HFFc6 (cell line): ENCODE measurements at places on chromosomes 5 and 9.
A peak's percentile ranks its signal among the peaks of the same experiment; 100 is the strongest.

GRCh38 chr9:113851873-113852272 lies 24.2 kb upstream of the ZNF618 start:
- no peak for DNase-seq
- no peak overlapping the region for H3K4me3 ChIP-seq
- H3K36me3 ChIP-seq: peaks cover 10% of the 10 kb centered on the region

- peaks cover 4% of the 10 kb centered on the region; the same call in 1 of the 2 replicates for H3K36me3 ChIP-seq
- peaks cover 10% of the 10 kb centered on the region for H3K4me1 ChIP-seq
- no peak overlapping the region for H3K4me3 ChIP-seq
- H3K27me3 ChIP-seq: peaks cover 3% of the 10 kb centered on the region
- no peak overlapping the region for H3K27ac ChIP-seq
- no peak for DNase-seq
Measured at GRCh38 chr9:96299823-96300222, 2.2 kb downstream of the HSD17B3 start.

GRCh38 chr9:137836831-137837241 lies 40.7 kb upstream of the CACNA1B start:
- no peaks in the 10 kb centered on the region for H3K4me1 ChIP-seq
- no peak overlapping the region for H3K4me3 ChIP-seq
- H3K27ac ChIP-seq: no peak overlapping the region
- peaks cover 17% of the 10 kb centered on the region for H3K36me3 ChIP-seq
- H3K27me3 ChIP-seq: no peaks in the 10 kb centered on the region

DNA sequence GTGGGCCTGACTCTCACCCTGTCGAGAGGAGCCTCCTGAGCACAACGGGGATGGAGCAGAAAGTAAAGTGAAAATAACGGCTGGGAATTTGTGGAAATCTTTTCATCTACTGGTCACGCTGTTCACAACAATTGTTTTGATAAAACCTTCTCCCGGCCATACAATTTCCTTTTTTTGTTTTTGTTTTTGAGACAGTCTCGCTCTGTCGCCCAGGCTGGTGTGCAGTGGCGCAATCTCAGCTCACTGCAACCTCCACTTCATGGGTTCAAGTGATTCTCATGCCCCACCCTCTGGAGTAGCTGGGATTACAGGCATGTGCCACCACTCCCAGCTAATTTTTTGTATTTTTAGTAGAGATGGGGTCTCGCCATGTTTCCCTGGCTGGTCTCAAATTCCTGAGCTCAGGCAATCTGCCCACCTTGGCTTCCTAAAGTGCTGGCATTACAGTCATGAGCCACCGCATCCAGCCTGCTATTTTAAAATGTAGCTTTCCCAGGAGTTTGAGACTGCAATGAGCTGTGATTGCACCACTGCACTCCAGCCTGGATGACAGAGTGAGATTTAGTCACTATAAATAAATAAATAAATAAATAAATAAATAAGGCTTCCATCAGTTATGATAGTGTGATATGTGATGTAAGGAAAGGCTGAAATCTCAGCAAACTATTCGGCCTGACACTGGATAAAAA lies 73.5 kb upstream of the PTGER4 start:
- H3K27me3 ChIP-seq: no peaks in the 10 kb centered on the region; the same call in 1 of the 2 replicates
- H3K4me3 ChIP-seq: no peak overlapping the region
- no peak overlapping the region; the same call in 1 of the 2 replicates for H3K27ac ChIP-seq

DNA sequence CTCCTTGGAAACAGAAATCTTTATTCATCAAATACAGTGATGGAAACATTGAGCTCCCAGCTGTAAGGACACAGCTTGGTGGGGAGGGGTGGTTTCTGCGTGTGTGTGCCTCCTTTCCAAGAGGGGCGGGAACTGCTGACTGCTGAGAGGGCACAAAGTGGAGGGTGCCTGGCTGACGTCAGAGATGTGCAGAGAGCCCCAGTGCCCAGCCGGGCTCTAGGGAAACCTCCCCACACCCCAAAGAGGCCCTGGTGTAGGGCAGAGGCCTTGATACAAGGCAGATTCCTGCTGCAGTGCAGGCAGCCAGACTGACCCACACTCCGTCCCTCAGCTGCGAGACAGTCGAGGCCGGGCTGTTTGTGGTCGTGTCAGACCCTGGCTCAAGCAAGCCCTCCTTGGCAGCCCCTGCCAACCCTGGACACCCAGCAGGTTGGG lies 191.0 kb downstream of the CACNA1B start:
- no peaks in the 10 kb centered on the region; the same call in 1 of the 2 replicates for H3K36me3 ChIP-seq
- H3K4me3 ChIP-seq: no peak overlapping the region
- no peak overlapping the region for H3K27ac ChIP-seq

DNA sequence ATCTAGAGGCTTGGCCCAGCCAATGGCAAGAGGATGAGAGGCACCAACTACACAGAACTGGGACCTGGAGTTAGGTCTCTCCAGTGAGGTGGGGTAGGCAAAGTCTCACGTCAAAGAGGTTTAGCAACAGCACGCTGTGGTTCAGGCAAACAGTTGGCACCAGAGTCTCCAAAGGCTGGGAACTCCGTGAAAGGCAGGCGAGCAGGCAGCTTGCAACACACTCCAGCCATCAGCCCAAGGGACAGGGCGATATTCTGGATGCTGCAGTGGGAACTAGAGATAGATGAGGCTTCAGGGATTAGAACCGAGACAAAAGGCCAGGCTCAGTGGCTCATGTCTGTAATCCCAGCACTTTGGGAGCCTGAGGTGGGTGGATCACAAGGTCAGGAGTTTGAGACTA lies 129.1 kb downstream of the PDZD2 start:
- DNase-seq: no peak
- peaks cover 31% of the 10 kb centered on the region for H3K27me3 ChIP-seq
- H3K4me1 ChIP-seq: no peaks in the 10 kb centered on the region
- H3K36me3 ChIP-seq: no peaks in the 10 kb centered on the region
- no peak overlapping the region for H3K4me3 ChIP-seq

DNA sequence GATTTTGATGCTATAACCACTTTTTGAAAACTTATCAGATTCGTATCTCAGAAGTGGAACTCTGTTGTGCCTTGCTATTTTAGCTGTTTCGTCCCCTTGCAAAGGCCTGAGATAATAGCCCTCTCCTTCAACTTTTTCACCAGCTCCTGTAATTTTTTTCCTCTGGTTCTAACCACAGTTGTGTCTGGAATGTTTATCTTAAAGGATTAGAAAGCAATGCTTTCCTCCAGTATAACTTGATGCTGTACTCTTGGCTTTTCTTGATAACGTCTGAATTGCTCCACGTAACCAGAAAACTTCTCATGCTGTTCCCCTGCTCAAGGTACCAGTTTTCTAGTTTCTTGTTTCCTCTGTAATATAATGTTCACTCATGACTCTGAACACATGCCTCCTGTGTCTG lies 209.4 kb downstream of the DTWD2 start:
- no peaks in the 10 kb centered on the region for H3K36me3 ChIP-seq
- no peak for DNase-seq
- no peak overlapping the region for H3K4me3 ChIP-seq
- no peak overlapping the region for H3K27ac ChIP-seq
- no peaks in the 10 kb centered on the region; the same call in 1 of the 2 replicates for H3K27me3 ChIP-seq

GRCh38 chr5:175444060-175444904 lies at the start of gene DRD1:
DRD1 (minus strand) TSS chr5:175444182; CDS start chr5:175443099, 1,083 bp downstream.
- DNase-seq: no peak
- H3K27ac ChIP-seq: no peak within 1 kb of the TSS
- H3K27me3 ChIP-seq: peaks cover 16% of the 10 kb centered on the region; the same call in 1 of the 2 replicates
- no peak within 1 kb of the TSS; the same call in 1 of the 2 replicates for H3K4me3 ChIP-seq
- peaks cover 4% of the 10 kb centered on the region; the same call in 1 of the 2 replicates for H3K4me1 ChIP-seq

DNA sequence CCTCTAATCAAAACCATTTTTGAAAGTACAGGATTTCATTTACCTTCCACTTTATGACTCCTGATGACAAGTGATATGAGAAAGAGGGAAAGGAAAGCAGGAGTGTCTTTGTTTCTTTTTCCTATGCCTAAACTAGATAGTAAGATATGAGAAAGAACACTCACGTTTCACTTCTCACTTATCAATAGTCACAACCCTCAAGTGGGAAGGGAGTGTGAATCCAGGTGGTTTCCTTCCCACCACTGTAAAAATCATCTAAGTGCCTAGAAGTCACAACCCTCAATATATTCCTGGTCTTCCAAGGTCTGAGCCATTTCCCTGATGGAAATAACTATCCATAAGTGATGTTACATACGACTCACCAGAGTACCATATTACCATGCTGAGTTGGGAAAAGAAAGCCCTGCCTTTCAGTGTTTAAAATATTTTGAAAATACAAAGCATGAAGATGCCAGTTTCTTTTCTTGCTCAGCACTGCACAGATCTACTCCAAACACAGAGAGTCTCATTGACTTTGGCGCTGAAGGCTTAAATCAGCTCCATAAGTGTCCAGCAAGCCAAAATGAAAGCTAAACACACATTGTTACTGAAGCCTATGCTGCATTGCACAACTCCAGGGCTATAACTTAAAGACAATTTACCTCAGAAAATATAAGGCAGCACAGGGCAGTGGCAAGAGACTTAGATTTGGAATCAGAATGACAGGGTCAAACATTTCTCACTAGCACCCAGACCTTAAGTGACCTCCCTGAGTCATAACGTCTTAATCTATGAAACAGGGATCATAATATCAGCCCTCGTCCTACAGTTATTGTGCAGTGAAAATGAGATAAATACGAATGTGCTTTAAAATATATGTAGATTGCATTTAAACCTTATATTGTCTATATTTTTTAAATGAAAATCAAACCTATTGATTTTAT lies 301.2 kb downstream of the KIAA0825 start:
- no peak for DNase-seq
- no peak overlapping the region for H3K27ac ChIP-seq
- no peaks in the 10 kb centered on the region for H3K36me3 ChIP-seq
- H3K27me3 ChIP-seq: no peaks in the 10 kb centered on the region; the same call in 1 of the 2 replicates
- 0 out of 2 replicates have a peak, but pooled peaks cover 6% of the 10 kb centered on the region for H3K4me1 ChIP-seq

DNA sequence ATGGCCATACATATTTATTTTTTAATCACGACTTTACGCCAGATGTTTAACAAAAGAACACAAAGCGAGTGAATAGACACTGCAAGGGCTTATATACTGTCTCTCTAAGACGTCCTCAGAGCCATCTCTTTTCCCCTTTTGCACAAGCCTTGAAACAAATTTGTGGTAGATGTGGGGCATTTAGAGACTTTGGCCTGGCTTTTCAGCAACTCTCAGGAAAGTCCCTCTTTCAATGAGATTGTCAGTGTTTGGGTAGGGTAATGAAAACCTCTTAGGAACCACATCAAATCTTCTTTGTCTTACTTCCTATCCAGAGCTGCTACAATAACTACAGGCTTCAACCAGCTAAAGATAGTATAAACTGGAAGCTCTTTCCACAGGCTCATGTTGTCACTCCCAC lies 380.0 kb downstream of the ANXA1 start:
- no peak overlapping the region for H3K27ac ChIP-seq
- no peaks in the 10 kb centered on the region for H3K4me1 ChIP-seq
- H3K27me3 ChIP-seq: no peaks in the 10 kb centered on the region

DNA sequence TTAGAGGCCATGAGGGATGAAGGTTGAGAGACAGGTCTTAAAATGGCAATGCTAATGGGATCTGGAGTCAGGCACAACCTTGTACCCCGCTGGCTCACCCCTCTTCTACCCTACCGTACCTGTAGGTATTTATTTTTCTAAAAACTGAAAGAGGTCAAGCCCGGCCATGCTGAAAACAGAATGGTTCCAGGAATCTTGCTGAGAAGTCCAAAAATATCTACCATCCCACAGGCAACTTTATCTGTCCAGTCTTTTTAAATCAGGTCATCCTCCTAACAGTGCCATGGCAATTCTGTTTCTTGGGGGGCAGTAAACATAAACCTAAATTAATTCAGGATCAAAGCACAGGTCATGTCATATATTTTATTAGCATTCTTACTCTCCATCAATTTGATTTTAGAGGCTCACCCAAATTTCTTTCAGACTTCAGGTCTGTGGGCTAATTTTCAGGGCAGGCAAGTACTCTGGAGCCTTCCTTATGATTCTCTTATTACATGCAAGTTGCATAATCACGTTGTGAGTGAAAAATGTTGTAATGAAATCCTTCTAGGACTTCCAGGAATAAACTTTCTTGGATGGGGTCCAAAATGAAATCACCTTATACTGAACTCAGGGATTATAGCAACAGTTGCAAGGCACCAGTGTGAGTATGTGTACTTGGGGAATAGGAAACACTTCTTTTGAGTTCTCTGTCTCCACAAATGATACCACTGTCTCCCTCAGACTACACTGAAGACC lies 102.7 kb upstream of the NREP start:
- H3K27me3 ChIP-seq: no peaks in the 10 kb centered on the region
- peak; percentile 45 for DNase-seq
- H3K27ac ChIP-seq: no peak overlapping the region
- no peaks in the 10 kb centered on the region for H3K36me3 ChIP-seq
- H3K4me1 ChIP-seq: peaks cover 31% of the 10 kb centered on the region

GRCh38 chr5:34439601-34440000 lies 216.5 kb upstream of the RAI14 start:
- H3K27ac ChIP-seq: no peak overlapping the region
- peaks cover 4% of the 10 kb centered on the region; the same call in 1 of the 2 replicates for H3K36me3 ChIP-seq
- DNase-seq: no peak
- no peak overlapping the region for H3K4me3 ChIP-seq
- H3K4me1 ChIP-seq: peaks cover 8% of the 10 kb centered on the region

DNA sequence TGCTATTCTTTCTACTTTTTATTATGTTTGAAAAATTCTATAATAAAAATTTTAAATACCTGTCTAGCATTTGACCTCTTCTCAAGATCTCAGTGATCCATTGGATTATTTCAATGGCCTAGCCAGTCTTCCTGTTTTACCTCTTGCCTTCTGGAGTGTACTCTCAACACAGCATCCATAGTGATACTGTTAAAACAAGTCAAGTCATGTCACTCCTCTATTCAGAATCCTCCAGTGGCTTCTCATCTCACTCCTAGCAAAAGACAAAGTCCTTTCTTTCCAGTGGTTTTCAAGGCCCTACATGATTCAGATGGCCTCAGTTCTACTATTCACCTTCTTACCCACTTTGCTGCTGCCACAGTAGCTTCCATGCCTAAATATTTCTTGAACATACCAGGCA lies 1.8 kb downstream of the MARVELD2 start:
- no peaks in the 10 kb centered on the region; the same call in 1 of the 2 replicates for H3K27me3 ChIP-seq
- H3K4me3 ChIP-seq: no peak overlapping the region
- DNase-seq: no peak
- H3K4me1 ChIP-seq: no peaks in the 10 kb centered on the region

DNA sequence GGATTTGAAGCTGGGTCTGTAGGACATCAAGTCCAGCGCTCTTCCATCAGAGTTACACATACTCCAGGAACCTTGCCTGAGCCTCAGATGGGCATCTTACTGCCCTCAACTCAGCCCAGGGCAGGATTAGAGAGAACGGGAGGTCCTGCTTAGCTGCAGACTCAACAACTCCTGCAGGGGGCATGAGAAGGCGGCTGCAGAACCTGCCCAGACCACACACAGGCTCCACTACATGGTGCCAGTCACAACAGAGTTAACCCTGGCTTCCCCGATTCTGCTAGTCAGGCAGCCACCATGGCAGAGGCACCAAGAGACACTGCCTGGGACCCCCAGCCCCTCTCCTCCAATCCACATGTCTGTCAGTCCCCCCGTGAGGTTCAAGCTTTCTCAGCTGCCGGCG lies 23.9 kb upstream of the CPLX2 start:
- no peaks in the 10 kb centered on the region for H3K36me3 ChIP-seq
- DNase-seq: no peak
